ENCODE measurements at places on chromosomes 5 and 9.

DNA sequence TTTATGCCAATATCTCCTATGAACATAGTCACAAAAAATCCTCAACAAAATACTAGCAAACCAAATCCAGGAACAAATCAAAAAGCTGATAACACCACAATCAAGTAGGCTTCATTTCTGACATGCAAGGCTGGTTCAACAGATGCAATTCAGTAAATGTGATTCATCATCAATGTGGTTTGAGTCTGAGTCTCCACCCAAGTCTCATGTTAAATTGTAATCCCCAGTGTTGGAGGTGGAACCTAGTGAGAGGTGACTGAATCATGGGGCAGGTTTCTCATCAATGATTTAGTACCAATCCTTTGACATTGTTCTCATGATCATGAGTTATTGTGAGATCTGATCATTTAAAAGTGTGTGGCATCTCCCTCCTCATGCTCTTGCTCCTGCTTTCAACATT is 1072.7 kb downstream of the NR2F1-AS1 start:
- DNase-seq, result no peak

DNA sequence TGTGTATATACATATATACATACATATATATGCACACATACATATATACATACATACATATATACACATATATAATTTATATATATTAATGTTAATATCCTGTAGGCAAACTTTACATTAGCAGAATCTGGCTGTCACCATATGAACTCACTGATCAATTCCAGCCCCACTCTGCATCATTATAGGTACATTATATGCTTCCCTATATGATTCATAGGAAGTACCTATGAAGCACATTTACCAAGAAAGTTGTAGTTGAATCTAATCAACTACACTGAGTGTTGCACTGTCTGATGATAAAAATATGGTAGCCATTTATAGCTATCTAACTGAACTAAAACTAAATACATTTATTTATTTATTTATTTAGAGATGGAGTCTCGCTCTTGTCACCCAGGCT is 5.5 kb upstream of the SPATA6L start:
- no peak for DNase-seq

DNA sequence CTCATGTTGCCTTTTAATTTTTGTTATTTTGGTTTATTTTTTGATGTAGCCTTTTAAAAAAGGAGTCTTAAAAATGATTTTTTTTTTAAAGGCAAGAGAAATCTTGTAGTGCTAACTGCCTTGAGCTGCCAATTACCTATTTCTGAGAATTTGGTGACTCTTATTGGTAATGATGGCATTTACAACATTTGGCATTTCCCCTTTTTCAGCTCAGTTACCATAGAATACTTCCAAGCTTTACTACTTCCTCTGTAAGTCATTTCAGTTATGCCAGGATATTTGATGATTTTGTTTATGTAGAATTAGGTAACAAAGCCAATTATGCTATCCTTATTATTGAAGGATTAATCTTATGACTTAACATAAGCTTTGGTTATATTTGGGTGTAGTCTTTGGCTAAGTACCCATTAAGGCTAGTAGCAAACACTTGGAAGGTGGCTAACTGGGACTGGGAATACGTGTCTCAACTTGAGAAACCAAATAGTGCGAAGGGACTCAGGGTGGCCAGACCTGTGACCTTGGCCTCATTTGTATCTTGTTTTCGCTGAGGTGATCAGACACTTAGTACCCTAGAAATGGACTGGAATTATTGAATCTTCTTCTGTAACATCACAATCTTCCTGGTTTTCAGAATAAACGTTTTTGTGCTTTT is 27.7 kb downstream of the CDC37L1 start:
- no peak for DNase-seq

DNA sequence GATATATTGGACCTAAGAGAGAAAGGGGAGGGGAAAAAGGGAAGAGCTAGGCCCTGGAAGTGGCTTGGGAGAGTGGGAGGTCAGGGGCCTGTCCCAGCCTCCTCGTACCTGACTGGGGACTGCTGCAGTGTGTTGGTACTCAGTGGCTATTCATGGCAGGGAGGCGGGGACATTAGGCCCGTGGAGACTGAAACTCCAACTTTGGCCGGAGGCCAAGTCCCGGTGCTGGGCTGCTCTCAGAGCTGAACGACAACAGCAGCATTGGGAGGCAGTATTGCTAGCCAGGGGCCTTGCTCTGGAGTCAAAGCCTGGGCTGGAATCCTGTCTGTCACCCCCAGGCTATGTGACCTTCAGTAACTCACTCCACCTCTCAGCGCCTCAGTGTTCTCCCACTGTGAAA is 37.8 kb downstream of the NEURL1B start:
- no peak for DNase-seq

Data from G401 (cell line).